ENCODE measurements at places on chromosomes 11 and 22.

DNA sequence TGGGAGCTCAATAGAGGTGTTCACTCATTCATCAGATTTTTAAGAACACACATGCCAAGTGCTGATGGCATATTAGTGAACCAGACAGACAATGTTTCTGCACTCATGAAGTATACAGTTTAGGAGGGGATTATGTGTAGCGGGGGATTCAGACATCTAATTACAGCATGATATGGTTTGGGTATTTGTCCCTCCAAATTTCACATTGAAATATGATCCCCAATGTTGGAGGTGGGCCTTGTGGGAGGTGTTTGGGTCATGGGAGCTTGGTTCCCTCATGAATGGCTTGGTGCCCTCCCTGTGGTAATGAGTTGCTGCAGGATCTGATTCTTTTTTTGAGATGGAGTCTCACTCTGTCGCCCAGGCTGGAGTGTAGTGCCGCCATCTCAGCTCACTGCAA, 8.9 kb upstream of the RAB3IL1 start:
- DNase-seq = no peak

DNA sequence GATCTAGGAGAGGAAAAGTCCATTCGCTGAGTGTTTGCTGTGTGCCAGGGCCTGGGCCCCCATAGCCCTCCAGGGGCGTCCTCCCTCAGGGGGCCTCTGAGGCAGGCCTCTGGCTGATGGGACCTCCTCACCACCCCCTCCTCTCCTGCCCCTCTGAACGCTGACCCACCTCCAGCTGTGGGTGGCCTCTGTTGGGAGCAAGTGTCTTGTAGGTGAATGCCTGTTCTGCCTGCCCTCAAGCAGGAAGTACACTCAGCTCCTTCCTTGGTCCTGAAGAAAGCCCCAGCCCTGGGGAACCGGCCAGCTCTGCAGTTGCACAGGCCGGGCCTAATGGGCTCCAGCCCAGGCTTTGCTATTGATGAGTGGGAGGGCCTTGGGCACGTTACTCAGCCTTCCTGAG, 3.5 kb downstream of the MYO7A start:
- no peak for DNase-seq

DNA sequence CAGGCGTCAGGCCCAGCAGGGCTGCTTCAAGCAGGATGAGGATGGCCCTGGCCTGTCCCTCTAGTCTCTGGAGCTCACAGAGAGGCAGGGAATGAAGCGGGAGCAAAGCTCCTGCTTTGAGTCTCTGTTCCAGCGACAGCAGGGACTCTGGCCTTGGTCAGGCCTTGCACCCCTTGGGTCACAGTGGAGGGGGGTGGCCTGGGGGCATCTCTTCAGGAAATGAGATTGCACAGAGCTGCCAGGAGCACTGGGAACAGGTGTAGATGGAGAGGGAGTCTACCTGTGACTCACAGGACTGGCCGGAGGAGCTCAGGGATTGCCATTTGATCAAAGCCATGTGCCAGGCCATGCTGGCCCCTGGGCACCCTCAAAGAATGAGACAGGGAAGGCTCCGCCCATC, 1.6 kb downstream of the ANO1 start:
- no peak for DNase-seq

DNA sequence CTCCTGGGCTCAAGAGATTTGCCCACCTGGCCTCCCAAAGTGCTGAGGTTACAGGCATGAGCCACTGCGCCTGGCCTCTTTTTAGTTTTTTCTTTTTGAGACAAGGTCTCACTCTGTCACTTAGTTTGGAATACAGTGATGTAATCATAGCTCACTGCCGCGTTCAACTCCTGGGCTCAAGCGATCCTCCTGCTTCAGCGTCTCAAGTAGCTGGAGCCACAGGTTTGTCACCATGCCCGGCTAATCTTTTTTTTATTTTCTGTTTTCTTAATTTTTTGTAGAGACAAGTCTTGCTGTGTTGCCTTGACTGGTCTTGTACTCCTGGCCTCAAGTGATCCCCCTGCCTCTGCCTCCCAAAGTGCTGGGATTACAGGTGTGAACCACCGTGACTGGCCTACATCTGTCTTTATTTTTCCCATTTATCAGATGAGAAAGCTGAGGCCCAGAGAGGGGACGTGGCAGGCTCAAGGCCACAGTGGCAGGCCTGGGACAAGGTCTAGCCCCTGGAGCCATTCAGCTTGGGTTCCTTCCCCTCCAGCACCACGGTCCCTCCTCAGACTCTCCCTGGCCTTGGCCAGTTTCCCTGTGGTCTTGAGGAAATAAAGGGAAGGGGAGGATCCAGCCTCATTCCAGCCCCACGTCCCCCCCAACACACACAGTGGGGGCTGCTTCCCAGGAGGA, 2.8 kb upstream of the KDELR3 start:
- no peak for DNase-seq

GRCh38 chr11:76361374-76361773, 19.6 kb downstream of the THAP12 start:
- DNase-seq = peak; percentile 51

DNA sequence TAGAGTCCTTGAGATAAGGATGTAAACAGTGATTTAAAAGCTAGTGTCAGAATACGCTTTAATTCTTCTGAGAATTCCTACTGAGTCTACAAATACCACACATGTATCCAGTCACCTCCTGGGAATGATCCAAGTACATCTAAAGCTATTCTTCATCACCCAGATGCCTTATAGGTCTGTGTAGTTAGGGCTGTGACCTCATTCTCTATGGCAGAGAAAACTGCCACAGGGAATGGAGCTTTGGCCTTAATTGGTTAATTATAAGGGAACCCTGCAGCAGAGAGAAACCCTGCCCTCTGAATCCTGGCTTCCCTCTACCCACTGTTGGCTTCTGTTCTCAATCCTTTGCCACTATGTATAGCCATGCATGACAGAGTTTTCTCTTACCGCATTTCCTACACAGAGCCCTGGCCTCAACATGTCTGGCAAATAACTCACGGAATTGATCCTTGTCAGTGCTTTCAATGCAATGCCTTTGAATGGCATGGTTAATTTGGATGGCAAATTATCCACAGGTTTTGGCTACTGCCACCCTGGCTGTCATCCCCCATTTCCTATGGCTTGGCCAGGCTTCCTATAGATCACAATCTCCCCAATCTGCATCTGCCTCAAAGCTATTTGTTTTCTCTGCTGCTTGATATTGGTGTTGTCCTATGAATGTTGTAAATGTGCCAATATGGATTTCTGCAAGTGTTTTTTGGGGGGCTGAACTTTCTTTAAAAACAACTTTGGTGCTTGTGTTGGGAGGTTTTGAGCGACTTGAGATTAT, 2.9 kb downstream of the DIXDC1 start:
- DNase-seq = peak; percentile 83

DNA sequence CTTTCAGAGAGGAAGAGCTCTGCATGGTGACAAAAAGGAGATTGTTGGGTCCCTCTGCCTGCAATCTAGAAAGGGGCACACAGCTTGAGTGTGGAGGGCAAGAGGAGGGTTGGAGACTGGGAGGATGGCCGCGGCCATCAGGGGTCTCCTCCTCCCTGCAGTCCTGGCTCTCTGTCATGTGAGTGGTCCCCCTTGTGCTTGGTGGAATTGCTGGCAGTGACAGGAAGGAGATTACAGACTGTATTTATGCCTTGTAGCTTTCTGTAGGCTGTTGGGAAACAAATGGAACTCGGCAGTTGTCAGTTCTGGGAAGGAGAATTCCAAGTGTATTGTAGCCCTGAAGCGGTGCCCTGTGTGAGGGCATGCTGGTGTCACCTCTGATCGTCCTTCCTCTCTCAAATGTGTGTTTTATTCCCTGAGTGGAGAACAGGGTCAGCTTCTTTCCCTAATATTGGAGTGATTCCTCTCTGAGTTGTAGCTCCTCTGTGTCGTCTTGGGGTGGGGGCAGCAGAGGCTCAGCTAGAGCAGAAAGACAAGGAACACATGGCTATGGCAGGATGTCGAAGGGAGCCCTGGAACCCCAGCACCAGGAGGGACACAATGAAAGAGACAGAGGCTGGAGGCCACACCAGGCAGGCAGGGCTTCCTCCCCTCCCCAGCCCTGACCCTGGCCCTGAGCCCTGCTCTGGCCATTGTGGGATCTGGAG, 163.1 kb downstream of the PKNOX2 start:
- no peak for DNase-seq

DNA sequence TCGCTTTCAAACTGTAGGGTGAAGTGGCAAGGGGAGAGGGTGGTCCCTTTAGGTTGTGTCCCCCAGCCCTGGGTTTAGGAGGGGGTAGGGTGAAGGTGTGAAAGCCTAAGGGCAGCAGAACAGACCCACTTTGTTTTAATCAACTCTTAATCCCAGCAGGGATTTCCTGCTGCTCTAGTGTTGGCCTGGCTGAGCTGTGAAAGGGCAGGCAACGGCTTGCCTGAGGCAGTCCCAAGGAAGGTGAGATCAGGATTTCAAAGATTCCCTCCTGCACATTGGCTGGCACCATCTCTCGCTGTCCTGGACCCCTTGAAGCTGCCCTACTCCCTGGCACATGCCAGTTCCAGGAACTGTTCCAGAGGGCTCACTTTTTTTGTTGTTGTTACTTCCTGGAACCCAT, 221.3 kb downstream of the INSC start:
- DNase-seq = no peak

DNA sequence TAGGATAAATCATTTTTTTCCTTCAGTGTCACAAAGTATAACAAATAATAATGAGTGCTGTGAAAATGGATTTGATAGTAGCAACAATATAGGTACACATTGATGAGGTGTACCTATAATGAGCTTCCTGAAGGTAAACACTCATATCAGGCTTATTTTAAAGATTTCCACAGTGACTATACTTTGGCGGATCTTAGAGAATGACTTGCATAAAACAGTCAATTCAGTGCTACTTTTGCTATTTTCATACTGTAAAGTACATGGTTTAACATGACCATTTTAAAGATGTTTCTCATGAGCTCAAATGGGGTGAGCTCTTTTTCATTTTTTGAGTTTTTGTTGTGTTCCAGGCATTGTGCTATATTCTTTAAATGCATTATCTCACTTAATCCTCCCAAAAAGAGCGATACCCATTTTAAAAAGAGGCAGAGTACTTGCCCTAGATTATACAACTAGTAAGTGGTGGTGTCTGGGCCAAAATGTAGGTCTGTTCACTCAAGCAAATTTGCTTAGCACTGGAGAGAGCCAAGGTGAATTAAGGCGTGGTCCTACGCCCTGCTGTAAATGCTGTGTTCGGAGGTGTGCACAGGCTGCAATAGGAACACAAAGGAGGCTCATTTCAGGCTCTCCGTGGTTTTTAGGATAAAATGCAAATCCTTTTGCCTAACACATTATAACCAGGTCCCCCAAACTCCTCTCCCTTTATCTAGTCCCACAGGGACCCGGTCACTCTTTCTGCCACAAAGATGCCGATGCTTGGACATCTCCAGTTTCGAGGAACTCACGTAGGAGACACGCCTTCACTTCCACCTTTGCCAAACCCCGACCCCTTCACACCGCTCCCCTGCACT, 617 bp upstream of the ALKBH3 start:
- DNase-seq = no peak

DNA sequence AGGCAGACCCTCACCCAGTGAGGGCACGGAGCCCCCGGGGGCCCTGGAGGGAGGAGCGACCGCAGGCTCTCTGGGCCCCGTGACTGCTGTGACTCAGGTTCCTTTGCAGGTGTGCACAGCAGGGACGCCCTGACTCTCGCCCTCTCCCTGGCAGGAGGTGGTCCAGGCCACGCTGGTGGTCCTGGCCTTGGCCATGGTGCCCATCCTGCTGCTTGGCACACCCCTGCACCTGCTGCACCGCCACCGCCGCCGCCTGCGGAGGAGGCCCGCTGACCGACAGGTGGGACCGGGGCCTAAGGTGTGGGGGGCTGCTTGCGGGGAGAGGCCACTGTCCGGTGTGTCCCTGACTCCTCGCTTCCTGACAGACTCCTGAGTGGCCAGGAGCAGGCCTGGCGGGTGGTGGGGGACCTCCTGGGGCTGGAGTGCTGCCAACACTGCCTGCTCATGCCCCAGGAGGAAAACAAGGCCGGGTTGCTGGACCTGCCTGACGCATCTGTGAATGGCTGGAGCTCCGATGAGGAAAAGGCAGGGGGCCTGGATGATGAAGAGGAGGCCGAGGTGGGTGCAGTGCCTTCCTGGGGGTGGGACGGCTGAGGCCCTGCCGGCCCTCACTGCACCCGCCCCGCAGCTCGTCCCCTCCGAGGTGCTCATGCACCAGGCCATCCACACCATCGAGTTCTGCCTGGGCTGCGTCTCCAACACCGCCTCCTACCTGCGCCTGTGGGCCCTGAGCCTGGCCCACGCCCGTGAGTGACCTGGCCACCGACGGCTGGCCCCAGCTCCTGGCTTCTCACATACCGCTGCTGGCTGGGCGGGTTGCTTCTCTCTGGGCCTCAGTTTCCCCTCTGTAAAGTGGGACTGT, 10.9 kb downstream of the TCIRG1 start:
- no peak for DNase-seq

GRCh38 chr11:57406337-57406904, 16.0 kb upstream of the PRG2 start:
- DNase-seq = no peak

- peak; percentile 94 for DNase-seq
Observed at GRCh38 chr11:122189229-122189628, 73.2 kb upstream of the BLID start.

DNA sequence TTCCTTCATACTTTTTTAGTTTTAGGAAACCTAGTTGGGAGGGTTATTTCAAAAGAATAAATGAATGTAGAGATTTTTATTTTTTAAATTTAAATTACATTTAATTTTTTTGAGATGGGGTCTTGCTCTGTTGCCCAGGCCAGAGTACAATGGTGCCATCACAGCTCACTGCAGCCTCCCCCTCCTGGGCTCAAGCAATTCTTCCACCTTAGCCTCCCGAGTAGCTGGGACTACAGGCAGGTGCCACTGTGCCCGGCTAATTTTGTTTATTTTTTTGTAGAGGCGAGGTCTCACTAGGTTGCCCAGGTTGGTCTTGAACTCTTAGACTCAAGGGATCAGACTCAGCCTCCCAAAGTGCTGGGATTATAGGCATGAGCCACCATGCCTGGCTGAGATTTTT, 32.6 kb downstream of the ZNRF3 start:
- no peak for DNase-seq

DNA sequence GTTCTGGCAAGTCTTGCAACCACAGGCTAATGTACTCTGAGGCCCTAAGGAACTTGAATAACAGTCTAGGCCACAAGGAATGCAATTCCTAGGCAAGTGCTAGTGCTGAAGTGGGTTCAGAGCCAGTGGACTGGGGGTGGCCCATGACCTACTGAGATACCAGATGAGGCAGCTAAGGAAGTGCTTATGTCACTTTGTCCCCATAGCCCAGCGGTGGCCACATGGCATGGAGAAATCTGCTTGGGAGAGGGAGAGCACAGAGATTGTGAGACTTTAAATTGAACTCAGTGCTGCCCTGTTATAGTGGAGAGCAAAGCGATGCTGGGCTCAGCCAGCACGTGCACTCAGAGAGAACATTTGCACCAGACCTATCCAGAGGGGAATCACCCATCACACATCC, 629.5 kb downstream of the JRKL start:
- DNase-seq = no peak

DNA sequence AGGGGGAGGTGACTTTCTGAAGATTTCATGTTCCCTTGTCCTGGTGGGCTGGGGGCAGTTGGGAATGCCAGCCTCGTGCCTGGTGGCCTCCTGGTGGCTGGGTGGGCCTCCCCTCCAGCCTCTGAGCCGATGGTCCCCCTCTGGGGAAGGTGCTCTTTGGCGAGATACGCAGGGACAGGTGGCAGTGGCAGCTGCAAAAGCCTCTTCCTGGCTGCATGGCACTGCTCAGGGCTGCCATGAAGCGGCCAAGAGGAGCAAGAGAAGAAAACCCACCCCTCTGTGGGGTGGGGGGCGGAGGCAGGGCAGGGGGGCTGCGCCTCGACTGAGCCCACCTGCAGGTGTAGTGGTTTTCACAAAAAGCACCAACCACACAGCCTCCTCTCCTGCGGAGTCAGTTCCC, 61.8 kb upstream of the PHF21B start:
- no peak for DNase-seq
